Renal cortical epithelial cell (primary cell): ENCODE measurements at places on chromosomes 12 and 14. TPM values are rescaled to one million over a fixed set of nuclear protein-coding genes. Genes with fewer than 3 reads are reported as not detected.

GRCh38 chr12:2183556-2184541 lies 131.1 kb downstream of the CACNA1C start:
- DNase-seq = peak; percentile 18

DNA sequence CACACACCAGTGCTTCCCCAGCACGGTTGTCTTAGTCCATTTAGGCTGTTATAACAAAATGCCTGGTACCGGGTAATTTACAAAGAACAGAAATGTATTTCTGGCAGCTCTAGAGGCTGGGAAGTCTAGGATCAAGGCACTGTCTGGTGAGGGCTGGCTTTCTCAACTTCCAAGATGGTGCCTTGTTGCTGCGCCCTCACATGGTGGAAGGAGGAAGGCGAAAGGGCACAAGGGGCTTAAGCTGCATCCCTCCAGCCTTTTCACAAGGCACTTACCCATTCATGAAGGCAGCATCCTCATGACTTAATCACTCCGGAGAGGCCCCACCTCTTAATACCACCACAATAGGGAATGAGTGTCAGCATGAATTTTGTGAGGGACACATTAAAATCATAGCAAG lies 155.5 kb downstream of the SLC15A5 start:
- DNase-seq = no peak

GRCh38 chr12:67694306-67694900 lies 45.9 kb downstream of the DYRK2 start:
- DNase-seq = no peak

DNA sequence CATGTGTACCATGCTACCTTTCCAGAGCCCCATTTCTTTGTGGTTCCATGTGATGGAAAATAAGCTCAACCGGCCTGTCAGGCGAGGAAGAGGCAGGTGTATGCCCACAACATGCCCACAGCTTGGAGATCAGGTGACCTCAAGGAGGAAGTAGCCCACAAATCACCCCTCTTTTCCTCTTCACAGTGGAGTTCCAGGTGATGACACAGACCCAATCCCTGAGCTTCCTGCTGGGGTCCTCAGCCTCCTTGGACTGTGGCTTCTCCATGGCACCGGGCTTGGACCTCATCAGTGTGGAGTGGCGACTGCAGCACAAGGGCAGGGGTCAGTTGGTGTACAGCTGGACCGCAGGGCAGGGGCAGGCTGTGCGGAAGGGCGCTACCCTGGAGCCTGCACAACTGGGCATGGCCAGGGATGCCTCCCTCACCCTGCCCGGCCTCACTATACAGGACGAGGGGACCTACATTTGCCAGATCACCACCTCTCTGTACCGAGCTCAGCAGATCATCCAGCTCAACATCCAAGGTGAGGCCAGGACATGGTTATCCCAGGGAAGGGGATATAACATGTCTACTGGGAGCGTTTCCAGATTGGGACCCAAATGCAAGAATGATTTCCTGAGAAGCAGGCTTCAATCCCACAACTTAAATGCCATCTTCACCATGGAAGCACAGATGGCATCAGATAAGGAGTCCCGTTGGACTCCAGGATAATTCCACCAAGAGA lies 5.5 kb downstream of the TAPBPL start:
- no peak for DNase-seq

GRCh38 chr12:57173089-57173488 lies 25.7 kb upstream of the LRP1-AS start:
- DNase-seq = no peak

GRCh38 chr12:19979584-19979983 lies 388.8 kb upstream of the PDE3A start:
- DNase-seq = no peak

DNA sequence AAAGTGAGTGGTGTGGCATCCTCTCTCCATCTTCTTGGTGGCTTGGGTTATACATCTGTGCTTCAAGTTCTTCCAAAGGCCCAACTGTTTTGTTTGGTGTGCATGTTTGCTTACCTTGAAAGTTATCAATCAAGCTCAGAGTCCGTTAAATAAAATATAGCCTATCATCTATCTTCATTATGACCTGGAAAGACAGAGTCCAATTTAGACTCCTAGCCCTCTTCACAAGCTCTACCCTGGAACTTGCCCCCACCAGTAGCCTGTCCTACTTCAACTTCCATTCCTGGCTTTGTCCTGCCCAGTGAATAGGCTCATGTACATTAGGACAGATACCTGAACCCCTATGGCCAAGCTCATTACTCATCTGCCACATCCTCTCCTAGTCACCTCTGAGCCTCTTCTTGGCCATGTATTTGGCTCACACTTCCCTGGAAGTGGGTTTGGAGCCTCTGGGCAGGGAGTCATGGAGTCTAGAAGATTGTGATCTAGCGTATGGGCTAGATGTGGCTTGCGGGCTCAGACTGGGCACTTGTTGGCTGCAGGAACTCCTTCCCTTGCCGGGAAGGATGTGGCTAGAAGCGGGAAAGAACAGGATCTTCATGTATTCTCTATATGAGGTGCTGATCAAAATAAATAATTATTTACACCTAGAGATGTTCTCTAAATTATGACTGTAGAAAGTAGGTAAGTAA lies 6.4 kb upstream of the SSTR1 start:
- no peak for DNase-seq

DNA sequence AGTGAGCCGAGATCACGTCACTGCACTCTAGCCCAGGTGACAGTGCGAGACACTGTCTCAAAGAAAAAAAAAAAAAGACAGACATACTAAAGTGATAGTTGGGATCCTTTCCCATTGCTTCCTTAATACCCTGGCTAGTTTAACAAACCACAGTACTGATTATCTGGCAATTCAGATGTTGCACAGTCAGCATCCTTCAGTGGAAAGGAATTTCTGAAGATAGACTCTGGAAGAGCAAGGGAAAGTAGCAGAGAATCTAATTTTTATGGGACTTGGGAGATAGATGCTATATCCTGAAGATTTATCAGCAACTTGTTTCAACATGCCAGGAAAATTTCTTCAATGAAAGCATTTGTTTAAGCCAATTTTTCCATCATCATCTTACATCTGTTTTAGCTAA lies 6.5 kb upstream of the PPFIBP1 start:
- peak; percentile 43 for DNase-seq

DNA sequence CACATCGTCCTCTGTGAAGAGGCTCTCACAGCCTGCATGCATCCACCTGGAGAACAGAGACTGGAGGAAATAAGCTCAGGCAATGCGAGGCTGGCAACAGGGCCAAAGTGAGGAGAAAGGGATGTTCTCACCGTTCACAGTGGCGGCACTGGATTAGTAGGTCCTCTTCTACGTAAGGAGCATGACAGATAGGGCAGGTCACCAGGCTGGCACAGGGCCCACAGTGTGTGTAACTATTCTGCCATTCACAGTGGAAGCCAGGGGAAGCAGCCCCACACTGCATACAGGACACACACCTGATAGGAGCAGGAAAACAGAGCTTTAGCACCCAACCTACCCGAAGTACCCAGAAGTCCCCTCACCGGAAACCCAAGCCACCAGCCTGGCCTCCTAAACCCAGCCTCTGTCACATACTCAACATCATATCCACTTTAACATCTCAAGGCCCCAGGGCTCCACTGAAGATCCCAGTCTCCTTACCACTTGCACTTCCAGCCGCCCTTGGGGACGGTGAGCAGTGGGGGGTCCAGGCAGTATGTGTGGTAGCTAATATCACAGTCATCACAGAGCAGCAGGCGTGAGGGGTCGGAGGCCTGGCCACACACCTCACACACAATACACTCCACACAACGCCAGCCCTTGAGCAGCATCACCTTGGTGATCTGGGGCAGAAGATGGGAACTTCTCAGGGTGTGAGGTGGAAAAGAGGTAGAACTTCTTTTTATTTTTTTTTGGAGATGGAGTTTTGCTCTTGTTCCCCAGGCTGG lies 14.3 kb downstream of the KMT2D start:
- no peak for DNase-seq

DNA sequence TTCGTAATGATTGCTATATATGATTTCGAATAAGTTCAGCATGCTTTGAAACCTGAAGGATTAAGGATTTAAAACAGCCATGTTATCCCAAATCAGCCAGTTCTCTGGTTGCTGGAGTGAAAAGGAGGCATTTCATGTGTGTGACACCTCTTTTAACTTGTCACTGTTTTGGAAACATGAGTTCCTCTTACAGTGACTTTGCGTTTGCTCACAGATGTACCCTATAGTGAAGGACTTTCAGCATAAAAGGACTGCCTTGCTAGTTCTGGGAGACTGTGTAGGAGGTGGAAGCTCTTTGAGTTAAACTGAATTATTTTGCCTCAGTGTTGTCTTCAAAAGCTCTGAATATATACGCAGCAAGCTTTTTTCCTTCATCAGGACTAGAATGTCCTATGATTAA lies 7.6 kb downstream of the RNASE11 start:
- DNase-seq = no peak

DNA sequence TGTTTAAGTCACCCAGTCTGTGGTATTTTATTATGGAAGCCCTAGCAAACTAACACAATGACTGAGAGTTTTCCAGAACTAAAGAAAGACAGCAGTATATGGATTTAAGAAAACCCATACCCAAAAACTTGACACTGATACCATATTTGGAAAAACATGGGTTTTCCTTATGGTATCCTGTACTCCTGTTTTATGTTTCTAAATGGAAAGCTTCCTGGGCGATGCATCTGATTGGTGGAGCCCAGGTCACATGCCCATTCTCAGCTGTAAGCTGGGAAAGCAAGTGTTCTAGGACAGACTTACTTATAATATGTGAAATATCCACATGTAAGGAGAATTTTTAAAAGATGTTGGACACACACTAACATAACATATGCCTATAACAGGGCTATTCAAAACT lies 4.5 kb upstream of the RNASE4 start:
- peak; percentile 18 for DNase-seq

- DNase-seq = no peak
These were observed 70.1 kb upstream of the GPATCH2L start for GRCh38 chr14:76081642-76082041.

- no peak for DNase-seq
These were observed 115.2 kb upstream of the PELI2 start for GRCh38 chr14:56002876-56003625.

GRCh38 chr12:84397263-84397662 lies 515.3 kb downstream of the SLC6A15 start:
- DNase-seq = peak; percentile 1

GRCh38 chr14:100900837-100901390 lies 2.6 kb downstream of the RTL1 start:
- DNase-seq = no peak

DNA sequence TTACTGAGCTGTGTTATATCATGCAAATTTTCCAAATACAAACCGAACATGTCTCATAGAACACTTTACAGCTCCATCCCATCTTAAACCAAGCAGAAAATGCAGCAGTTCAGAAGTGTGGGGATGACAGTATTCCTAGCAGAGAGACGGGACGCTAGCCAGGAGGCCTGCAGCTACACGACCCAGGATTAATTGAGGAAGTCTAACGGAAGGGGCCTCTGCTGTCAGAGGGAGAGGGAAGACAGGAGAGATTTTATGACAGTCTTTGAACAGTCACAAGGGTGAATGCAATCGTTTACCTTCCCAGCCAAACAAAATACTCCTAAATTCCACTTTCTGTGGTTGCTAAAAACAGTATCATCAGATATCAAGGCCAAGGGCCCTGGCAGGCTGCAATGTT lies 261.9 kb downstream of the TMEM132D start:
- no peak for DNase-seq

DNA sequence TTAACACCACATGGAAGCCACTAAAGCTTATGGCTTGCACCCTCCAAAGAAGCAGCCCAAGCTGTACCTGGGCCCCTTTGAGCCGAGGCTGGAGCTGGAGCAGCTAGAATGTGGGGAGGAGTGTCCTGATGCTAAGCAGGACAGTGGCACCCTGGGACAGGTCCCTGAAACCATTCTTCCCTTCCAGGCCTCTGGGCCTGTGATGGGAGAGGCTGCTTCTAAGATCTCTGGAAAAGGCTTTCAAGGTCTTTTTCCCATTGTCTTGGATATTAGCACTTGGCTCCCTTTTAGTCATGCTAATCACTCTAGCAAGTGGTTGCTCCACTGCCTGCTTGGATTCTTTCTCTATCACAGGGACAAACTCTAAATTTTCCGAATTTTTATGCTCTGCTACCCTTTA lies 40.9 kb downstream of the OSBPL8 start:
- DNase-seq = no peak

DNA sequence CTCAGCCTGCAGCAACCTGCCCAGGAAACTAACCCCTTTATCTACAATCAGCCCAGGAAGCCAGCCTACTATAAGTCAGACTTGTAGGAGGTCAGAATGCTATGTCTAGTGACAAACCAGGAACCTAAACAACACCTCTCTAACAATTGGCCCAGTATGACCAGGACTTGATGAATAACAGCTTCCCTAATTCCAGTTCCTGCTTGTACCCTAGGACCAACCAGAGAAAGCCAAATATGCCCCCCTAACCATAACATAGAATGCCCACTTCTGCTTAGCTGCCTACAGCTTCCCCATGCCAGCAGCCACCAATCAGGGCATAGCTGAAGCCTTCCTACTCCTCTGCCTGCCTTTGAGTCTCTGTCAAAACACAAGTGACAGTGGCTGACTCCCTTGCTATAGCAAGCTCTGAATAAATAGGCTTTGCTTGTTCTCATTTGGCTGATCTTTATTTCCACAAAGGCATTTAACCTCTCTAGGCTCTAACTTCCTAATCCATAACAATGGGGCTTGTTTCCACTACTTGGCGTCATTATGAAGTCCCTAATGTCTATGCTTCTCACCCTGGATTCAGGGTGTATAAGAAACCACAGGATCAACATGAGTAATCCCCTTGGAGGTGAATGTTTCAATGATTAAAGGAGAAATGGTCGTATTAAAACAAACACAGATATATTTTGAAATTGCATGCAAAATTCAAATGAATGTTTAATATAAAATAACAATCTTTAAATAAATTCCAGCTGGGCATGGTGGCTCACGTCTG lies 220.2 kb downstream of the ANO6 start:
- DNase-seq = peak; percentile 35

- DNase-seq = no peak
These were observed 165.9 kb upstream of the OTX2 start for GRCh38 chr14:56976211-56976610.

- no peak for DNase-seq
These were observed 6.5 kb downstream of the RASAL1 start for GRCh38 chr12:113128802-113129663.

The ZDHHC22 gene
- total RNA-seq = not detected in 2 replicates

The LMNTD1 gene
- total RNA-seq = not detected in 2 replicates

The CPNE6 gene
- not detected in 2 replicates for total RNA-seq

The GMFB gene
- total RNA-seq = 113 and 175 TPM in 2 replicates

The SPRYD3 gene
- 13.9 and 30.6 TPM in 2 replicates for total RNA-seq

The FOXM1 gene
- total RNA-seq = 0.60 and 4.9 TPM in 2 replicates

The B3GNT4 gene
- total RNA-seq = 2.6 and 18.9 TPM in 2 replicates

The SYNE3 gene
- 0.15 and 0.17 TPM in 2 replicates for total RNA-seq

The RNASE3 gene
- not detected in 2 replicates for total RNA-seq

The AQP6 gene
- total RNA-seq = not detected in 2 replicates

The HNRNPA1 gene
- 324 and 386 TPM in 2 replicates for total RNA-seq

The RHEBL1 gene
- 0.10 and 1.7 TPM in 2 replicates for total RNA-seq

The OTUB2 gene
- 6.4 and 14.2 TPM in 2 replicates for total RNA-seq

The GUCY2C gene
- not detected in 2 replicates for total RNA-seq
